ENCODE measurements at places on chromosomes 12 and 14.

DNA sequence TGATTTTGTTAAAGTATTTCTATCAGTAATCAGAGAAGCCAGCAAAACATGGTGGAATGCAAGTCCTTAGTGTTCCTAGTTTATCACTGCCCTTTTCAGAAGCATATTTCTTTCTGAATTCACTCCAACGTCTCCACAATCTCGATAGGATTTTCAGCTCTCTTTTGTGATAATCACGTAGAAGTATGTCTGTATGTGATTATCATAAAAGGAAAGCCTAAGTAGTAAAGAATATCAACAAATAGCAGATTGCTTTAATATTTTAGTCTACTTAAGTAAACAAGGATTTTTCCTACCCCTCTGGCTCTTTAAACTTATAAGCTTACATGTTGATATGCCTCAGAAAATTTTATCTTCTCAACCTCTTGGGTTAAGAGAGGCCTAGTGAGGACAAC is 147.4 kb upstream of the NUDT4 start:
- DNase-seq, result no peak

GRCh38 chr14:36313898-36314297 is 6.5 kb downstream of the MBIP start:
- DNase-seq, result no peak

GRCh38 chr14:101216366-101217079 is 313.0 kb upstream of the RTL1 start:
- DNase-seq, result no peak

GRCh38 chr14:56814969-56815700 is 4.9 kb upstream of the OTX2 start:
- DNase-seq, result no peak

- peak; percentile 12 for DNase-seq
Observed at GRCh38 chr12:57737467-57738460, 778 bp downstream of the AGAP2 start.

GRCh38 chr12:32400114-32400672 is 835 bp downstream of the FGD4 start:
- no peak for DNase-seq

- no peak for DNase-seq
Observed at GRCh38 chr12:73935817-73936216, 601.8 kb upstream of the ATXN7L3B start.

GRCh38 chr12:30837595-30837994 is 82.8 kb upstream of the CAPRIN2 start:
- DNase-seq, result no peak

- no peak for DNase-seq
Observed at GRCh38 chr12:108140501-108140900, 11.4 kb downstream of the WSCD2 start.

DNA sequence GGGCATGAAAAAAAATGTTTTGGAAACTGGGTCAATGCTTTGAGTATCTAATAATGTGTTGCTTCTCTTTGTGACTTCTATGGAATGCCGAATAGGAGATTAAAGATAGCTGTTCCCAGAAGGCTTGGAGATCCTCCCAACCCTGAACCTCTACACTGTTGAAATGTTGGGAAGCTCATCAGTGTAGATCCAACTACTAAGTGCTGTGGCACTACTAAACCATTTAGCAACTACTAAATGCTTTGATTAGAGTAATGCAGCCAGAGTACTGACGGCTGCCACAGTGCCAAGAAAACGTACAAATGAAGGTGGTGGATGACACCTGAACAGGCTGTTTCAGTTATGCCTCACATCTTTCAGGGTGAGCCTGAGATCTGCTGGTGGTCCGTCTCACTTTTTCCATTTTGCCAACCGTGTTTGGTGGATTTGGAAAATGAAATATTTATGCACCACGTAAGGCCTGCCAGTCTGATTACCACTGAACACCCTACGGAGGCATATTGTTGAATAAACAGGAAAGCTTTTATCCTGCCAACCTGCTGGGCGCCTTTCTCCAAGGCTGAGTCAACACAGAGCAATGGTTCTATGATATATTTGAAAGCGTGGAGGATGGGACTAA is 938.0 kb upstream of the FLRT2 start:
- peak; percentile 92 for DNase-seq

- DNase-seq, result peak; percentile 58
Observed at GRCh38 chr12:46160101-46160980, 108.5 kb downstream of the SLC38A1 start.

DNA sequence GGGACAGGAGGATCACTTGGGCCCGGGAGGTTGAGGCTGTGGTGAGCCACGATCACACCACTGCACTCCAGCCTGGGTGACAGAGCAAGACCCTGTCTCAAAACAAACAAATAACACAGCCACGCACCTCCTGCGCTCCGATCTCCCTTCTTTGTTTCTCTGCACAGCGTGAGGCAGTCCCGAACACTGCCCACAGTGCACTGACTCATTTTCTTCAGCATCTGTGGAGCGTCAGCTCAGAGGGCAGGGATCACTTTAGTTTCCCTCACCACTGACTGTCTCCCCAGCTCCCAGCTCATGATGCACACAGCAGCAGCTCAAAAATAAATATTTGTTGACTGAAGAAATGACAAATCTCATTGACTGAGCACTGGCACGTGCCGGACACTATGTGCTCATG is 883 bp upstream of the MYL2 start:
- DNase-seq, result no peak

GRCh38 chr12:50103351-50103750 is 457 bp upstream of the GPD1 start:
- DNase-seq, result no peak

- no peak for DNase-seq
Observed at GRCh38 chr14:105519946-105520698, 6.3 kb upstream of the TMEM121 start.

DNA sequence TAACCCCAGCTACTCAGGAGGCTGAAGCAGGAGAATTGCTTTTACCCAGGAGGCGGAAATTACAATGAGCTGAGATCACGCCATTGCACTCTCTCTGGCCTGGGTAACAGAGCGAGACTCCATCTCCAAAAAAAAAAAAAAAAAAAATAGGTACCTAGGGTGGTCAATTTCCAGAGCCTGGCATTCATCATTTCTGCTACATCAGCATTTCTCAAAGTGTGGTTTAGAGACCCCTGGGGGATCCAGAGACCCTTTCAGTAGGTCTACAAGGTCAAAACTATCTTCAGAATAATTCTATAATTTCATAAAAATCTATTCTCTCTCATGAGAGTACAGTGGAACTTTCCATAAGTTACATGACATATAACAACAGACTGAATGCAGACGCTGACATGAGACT is 19.9 kb downstream of the CERS5 start:
- no peak for DNase-seq

DNA sequence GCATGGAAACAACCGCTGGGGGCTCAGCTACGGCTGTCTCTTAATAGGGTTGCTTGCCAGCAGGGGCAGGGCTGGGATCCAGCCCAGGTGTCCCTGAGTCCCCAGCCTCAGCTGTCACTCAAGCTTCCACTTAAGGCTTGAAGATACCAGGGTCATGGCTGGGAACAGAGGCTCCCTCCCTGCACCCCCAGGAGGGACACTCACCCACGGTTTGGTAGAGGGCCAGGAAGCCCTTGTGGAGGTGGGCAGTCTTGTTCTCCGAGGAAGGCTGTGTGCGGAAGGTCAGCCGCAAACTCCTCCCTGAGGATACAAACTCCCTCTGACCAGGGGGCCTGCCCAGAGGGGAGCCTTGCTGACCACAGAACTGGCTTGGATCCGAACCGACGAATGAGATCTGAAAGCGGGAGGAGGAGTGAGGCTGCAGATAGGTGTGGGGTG is 7.3 kb downstream of the C1RL start:
- no peak for DNase-seq

GRCh38 chr14:74360163-74360562 is 11.9 kb downstream of the VRTN start:
- no peak for DNase-seq

DNA sequence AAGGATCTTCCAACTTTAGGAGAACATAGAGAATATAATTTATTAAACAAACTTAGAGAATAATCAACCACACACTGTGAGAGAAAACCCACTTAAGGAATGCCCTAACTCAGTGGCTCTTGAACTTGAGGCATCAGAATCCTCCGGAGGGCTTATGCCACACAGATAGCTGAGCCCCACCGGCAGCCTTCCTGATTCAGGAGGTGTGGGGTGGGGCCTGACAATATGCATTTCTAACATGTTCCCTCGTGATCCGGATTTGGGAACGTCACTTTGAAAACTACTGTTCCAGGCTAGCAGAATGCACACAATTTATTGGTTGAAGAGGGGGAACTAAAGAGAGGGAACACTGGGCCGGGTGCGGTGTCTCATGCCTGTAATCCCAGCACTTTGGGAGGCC is 2.0 kb upstream of the SOAT2 start:
- no peak for DNase-seq

DNA sequence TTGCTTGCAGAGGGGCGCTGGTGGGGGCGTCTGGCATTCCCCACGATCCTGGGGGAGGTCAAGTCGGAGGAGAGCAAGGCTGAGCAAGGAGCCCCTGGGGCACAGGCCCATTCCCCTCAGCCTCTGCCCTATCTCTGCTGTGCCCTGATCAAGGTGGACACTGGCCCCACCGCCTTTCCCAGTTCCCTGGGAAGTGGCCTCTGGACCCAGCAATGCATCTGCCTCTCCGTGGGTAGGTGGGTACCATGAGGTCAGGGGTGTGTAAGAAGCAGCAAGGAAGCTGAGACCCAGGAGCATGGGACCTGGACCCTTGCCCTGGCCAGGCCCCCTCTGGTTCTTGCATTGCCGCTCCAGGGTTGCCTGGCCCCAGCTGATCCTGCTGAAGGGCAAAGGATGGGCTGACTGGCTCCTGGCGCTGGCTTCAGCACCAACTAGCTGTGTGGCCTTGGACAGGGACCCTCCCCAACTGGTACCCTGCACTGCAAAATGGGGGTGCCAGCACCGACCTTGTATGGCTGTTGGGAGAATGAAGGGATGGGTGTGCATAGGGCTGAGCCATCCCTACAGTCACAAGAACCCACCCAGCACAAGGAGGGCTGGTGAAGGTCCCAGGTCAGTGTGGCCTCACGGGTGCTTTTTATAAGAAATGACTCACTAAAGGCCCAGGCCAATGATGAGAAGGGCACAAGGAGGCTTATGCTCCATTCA is 19.6 kb downstream of the SLC25A29 start:
- no peak for DNase-seq

GRCh38 chr14:53365486-53366130 is 212.5 kb upstream of the DDHD1 start:
- no peak for DNase-seq

GRCh38 chr14:81323093-81323492 is 77.0 kb downstream of the STON2 start:
- no peak for DNase-seq

DNA sequence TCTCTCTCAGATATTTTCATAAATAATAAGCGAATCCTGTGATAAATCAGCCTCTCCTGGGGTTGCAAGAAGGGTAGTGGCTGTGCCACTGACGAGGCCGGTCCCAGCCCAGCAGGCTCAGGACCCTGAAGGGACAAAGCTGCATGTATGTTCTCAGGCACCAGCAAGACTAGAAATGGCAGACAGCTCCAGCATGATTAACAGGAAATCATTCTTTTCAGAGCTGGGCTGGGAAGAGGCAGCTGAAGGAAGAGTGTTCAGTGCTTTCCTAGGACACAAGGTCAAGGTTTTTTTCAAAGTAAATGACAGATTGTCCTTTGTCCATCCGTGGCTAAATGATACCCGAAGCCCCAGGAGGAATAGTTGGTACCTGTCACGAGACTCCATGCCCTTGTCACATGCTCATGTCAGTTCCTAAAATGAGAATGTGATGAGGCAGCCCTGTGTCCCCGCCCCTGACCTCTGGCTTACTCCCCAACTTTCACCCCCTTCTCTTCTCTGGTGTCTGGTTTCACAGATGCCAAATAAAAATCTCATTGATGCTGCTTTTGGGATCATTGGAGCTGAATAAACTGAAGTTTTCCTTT is 65.1 kb downstream of the PPP1R36 start:
- no peak for DNase-seq

- DNase-seq, result no peak
Observed at GRCh38 chr12:116880213-116880816, 926 bp downstream of the HRK start.

DNA sequence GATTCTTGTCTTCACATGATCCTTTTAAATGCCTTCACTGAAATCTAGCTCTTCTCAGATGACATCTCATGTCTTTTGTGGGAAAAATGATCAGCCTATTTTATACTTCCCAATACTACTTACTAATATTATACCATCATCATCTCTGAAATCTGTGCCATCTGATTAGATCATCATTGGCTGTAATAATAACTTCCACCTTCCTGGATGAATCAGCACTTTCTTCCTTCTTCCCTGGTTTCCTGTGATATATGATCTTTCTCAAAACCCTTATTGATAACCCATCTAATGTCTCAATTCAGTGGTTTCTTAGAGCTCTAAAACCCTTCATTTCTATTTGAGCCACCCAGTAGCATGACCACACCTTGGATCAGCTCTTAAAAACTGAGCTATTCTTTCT is 30.9 kb downstream of the GPR137C start:
- no peak for DNase-seq

GRCh38 chr12:124683152-124684124 is 116.0 kb upstream of the NCOR2 start:
- DNase-seq, result no peak

DNA sequence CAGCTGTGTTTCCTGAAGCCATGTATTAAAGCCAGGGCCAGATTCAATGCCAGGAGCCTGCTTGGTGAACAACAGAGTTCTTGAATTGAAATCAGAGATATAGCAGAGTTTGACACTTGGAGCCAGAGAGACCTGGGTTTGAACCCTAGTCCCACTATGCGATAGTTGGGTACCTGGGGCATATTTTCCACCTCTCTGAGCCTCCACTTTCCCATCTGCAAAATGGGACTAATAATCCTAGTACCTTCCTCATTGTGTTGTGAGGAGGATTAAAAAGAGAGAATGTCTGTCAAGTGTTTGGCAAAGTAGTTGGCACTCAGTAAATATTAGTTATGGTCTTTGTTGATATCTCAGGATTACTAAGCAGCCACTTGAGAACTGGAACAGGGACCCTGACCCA is 6.0 kb upstream of the HRK start:
- DNase-seq, result no peak

DNA sequence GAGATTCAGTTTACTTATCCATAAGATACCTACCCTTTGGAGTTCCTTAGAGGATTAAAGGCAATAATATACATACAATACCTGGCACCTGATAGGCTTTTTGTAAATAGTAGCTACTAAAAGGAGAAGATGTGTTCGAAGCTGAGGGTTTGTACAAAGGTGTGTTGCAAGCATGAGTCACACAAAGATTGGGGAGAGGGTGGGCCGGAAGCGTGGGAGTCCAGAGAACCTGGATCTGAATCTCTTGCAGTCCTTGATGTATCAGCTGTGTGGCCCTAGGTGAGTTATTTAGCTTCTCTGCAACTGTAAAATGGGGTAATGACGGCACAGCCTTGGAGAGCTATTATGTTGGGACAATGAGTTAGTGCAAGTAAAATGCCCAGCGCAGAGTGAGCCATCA is 61.6 kb upstream of the PSMC1 start:
- DNase-seq, result no peak

DNA sequence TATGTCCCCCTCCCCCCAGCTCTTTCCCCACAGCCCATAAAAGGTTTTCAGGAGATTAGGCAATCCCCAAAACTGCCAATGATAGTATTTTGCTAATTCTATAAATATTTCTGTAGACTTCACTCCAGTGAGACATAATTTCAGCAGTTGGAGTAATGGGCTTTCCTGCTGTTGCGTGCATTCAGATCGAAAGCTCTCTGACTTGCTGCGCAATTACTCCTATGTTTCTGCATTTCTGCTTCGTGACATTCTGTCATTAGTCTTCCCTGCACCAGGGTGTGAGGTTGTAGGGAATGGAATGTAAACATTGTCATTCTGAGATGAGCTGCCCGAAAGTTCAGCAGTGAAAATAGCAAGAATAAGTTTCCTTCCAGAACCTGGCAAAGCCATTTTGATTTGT is 58.2 kb downstream of the SAMD4A start:
- no peak for DNase-seq

Data from COR-L47 (cell line).